ENCODE measurements at places on chromosomes 2 and 18.

DNA sequence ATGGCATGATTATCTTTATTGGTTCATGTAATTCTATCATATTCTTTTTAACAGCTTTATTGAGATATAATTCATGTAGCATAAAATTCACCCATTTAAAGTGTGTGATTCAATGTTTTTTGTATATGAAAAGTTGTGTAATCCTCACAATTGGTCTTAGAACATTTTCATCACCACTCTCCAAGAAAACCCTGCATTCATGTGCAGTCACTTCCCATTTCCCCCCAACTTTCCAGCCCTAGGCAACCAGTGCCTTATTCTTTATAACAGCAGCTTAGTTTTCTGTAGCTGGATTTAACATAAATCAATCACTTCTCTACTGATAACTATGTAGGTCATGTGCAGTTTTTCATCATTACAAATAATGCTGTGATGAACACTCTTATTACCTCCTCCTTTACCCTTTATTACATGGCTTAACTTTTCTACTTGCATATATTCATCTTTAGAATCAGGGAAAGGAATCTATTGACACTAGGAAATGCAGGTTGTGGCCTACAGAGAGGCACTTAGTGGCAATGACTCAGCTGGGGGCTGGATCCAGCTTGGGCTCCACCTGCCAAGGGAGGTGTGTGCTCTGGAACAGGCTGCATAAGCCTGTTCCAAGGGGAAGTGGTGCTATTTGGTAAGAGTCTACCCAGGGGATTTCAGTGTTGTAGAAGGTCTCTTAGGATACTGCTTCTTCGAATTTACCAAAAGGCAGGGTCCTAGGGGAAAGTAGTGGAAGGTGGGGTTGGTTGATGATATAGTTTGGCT is 89.1 kb downstream of the ETAA1 start:
- DNase-seq: no peak

- no peak for DNase-seq
Measured at GRCh38 chr18:35641467-35641866, 59.9 kb downstream of the GALNT1 start.

- no peak for DNase-seq
Measured at GRCh38 chr18:68270017-68270416, 444.9 kb downstream of the TMX3 start.

DNA sequence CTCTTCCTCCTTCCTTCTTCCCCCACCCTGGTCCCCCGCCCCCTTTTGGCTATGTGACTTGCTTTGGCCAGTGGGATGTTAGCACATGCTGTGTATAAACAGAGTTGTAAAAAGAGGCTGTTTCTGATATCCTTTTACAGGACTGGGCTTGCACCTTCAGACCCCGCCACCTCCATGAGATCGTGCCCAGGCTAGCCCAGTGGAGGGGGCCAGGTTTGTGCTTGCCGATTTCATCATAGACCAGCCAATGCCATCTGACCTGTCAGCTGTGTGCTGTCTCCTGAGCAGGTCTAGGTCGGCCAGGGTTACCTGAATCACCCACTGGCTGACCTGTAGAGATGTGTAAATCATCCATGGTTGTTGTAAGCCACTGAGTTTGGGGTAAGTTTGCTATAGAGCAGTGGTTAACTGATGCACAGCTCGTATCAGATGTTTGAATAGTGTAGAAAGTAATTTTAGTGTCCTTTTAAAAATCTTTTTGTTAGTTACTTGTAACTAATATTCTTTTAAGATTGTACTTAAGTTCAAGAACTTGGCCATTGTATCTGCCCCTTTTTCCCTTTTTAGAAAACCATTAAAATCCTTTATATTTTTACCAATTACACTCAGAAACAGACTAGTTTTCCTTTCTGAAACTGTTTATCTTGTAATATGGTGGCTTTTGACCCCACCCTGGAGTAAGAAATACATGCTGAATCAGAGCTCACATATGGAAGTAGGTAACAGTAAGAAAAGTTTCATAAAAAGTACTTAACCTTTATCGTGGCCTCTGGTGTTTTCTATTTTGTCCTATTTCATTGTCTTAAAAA is 122.0 kb upstream of the MGAT5 start:
- DNase-seq: no peak

DNA sequence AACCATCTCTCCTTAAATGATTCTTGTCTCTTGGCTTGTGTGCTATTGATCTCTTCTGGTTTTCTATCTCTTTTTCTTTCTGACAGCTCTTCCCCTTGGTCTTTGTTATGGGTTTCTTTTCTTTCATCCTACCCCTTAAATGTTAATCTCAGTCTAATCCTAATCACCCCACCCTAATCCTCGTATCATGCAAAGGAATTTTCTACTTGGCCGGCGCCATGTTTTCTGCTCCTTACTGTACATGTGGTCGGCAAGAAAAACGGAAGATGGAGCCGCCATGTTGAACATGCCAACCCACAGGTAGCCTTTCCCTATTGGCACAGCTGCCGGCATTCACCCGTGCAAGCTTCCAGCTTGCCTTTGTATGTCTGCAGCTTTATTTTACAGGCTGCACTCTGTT is 61.8 kb upstream of the VPS54 start:
- DNase-seq: no peak

DNA sequence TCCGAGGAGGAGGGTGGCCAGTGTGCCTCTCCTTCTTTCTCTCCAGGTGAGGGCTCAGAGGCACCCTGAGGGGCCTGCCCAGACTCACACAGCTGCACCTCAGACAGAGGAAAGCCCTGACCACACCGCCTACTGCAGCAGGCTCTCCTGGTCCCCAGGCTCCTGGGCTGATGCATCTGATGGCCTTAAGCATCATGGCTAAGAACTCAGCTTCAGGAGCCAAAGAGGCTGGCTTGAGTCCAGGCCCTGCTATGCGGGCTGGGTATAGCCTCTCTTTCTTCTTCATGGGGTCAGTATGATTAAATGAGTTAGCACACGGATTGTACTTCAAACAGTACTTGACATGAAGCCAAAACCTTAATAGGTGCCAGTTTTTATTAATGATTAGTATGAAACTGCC is 89.6 kb downstream of the TGFA start:
- peak; percentile 2 for DNase-seq

DNA sequence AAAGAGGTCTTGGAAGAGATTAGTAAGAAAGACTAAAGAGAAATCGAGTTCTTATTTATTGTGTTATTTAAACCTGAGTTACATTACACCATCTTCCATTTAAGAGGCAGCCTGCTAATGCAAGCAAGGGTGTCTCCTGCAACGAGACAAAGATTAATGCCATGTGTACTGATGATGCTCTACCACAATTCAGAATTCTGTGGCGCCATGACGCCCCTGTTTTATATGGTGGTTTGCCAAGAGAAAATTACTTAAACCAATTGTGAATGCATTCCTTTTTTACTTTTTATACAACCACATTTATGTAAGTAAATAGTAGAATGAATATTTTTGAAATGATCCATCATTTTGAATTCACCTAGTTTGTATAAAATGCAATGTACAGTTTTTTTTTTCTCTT is 356.1 kb upstream of the ZEB2 start:
- no peak for DNase-seq
